Frontal cortex (tissue), 4 donors: ENCODE measurements at places on chromosomes 13 and 19.
A peak's percentile ranks its signal among the peaks of the same experiment; 100 is the strongest.

DNA sequence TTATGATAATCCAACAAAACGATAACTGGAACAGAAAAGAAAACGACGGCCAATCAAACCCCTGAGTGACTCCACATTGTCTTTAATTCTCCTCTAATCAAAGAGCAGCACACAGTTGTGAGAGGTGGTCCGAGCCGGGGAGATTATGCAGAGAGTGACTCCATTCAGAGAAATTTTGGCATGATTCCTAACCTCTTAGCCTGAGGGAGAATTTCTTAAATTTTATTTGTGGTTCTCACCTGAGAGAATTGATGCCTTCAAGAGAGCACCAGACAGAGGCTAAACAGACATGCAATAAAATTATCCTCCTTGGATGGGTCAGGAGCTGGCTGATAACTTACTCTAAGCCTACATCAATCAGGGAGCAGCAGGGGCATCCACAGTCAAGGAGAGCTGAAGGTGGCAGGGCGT lies 310.0 kb upstream of the KLF12 start:
- no peak for DNase-seq

DNA sequence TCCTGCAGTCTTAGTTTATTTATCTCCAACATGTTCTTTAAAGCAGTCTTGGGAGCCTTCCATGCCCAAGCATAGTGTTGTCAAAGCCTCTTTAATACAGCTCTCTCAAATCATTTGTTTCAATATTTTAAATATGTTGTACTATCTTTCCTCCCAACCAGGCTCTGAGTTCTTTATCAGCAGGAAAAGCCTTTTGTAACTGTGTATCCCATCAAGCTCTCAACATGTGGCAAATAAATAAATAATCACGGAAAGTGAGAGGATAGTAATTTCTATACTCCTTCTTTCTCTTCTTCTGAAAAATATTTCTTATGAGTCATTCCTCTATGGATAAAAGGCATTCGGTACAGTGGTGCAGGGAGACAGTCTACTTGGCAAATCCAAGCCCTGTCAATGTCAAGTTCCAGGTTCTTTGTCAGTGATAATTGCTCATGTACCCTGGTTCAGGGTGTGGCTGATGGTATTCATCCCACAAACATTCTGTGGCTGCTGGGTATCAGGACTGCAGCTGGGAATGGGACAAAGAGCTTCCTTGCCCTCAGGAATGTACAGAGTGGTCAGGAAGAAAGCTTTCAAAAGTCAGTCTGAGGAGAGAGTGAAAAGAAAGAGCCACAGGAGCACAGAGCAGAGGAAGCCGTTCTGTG lies 384.3 kb downstream of the EFNB2 start:
- no peak for DNase-seq

DNA sequence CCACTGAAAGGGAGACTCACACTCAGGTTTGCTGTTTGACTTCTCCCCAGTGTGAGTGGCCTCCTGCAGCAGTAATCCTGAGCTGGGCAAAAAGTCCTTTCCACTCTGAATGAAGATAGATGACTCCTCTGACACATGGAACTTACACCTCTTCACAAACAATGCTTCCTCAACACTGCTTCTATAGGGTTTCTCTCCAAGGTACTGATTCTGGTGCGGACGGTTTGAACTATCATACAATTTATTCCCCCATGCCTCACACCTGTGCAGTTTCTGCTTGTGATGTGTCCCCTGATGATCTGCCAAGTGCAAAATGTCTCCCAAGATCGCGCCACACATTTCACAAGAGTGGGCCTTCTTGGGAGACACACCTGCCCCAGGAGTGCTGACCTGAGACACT lies 7.6 kb downstream of the ZNF418 start:
- DNase-seq = no peak

GRCh38 chr19:34254698-34255432 lies 511 bp downstream of the GARRE1 start:
- DNase-seq = peak; percentile 62

DNA sequence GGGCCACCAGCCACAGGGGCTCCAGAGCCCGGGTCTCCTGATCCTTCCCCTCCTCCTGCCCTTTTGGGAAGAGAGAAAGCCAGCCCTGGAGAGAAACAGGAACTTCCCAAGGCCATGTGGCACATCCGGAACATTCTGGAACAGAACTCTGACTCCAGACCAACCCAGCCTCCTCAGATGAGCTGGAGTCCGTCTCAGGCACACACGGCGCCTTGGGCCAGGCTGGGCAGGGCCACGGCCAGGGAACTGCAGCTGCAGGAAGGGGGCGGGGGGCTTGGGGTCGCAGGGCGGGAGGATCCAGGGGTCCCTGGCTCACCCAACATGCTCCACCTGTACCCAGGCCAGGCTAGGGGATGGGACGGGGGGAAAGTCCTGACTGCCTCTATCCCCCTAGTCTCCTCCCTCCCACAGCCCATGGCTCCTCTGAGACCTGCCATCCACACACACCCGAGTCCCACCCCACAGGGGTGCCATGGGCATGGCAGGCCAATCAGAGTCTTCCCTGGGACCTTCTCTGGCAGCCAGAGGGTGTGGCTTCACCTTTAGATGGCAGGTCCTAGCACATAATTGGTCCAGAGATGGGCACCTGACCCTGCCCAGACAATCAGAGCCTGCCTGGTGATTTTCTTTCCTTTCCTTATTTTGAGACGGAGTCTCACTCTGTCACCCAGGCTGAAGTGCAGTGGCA lies 22.9 kb downstream of the SBNO2 start:
- DNase-seq = no peak

DNA sequence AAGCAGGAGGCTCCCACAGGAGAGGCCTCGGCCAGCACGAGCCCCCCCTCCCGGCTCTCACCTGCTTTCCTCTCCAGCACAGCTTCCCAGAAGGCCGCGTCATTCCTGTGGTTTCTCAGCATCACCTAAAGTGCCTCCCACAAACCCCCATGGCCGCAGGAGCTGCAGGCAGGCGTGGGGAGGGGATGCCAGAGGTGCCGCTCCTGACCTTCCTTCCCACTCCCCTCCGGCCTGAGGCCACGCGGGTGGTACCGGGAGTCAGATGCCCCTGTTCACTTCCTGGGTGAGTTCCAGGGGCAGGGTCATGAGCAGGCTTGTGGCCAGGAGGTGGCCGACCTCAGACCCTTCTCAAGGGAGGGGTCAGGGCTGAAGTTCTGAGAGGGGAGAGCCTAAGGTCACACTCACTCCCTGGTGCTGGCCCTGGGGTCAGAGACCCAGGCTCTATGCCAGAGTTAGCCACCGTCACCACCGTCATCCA lies 14.4 kb upstream of the NPAS1 start:
- no peak for DNase-seq

DNA sequence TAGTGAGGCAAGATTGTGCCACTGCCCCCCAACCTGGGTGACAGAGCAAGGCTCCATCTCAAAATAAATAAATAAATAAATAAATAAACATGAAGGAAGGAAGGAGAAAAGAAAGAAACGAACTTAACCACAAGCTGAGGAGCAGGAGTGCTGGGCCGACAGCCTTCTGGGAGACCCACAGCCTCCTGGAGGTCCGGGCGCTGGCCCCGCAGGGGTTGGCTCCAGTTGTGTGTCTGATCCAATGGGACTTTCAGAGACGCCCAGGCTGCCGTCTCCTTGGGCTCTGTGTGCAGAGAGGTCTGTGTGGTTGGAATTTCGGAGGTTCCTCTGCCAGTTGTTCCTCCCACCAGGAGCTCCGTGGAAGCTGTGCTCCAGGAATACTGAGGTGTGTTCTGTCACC lies 36.0 kb upstream of the MCF2L start:
- no peak for DNase-seq

DNA sequence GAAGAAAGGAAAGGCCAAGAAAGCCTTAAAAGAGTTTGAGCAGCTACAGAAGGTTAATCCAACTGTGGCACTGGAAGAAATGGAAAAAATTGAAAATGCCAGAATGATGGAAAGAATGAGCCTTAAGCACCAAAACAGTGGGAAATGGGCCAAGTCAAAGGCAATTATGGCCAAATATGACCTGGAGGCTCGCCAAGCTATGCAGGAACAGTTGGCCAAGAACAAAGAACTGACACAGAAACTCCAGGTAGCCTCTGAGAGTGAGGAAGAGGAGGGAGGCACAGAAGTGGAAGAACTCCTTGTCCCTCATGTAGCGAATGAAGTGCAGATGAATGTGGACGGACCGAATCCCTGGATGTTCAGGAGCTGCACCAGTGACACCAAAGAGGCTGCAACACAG lies 5.1 kb downstream of the UTP14C start:
- DNase-seq = no peak

DNA sequence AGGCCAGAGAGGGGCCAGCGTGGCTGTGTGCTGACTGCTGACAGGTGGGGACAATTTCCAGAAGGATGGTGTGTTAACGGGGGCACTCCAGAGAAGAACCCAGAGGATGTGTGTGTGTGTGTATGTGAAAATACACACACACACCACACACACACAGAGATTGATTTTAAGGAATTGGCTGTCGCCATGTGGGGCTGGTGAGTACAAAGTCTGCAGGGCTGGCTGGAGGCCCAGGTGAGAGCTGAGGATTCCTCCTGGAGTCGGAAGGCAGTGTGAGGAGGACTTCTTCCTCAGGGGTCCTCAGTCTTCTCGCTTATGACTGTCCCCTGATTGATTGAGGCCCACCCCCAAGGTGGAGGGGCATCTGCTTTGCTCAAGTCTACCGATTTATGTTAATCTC lies 7.6 kb upstream of the GJB6 start:
- no peak for DNase-seq

DNA sequence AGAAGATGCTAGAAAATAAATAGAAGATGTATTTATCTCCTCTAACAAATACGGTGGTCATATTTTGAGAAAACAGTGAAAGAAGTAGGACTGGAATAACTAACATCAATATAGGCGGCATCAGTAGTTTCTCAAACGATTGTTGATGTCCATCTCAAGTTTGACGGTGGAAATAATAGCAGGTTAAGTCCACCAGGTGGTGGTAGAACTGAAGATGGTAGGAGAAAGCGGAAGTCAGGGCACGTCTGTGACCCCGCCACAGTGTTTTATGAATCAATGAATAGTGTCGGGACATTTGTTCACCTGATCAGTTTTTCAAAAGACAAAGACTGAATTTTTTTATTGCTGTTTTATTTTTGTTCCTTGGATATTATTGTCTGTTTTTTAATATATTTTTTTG lies 706.4 kb upstream of the SLC10A2 start:
- no peak for DNase-seq
